ENCODE measurements at places on chromosomes 5 and 9.

- no peak for DNase-seq
These were observed 4.6 kb downstream of the ADAMTSL2 start for GRCh38 chr9:133538851-133539833.

- no peak for DNase-seq
These were observed 482.8 kb upstream of the KLF4 start for GRCh38 chr9:107972346-107972745.

GRCh38 chr9:33331377-33331891 is 41.1 kb downstream of the NFX1 start:
- no peak for DNase-seq

GRCh38 chr5:75524071-75524470 is 12.4 kb downstream of the POLK start:
- DNase-seq: no peak

DNA sequence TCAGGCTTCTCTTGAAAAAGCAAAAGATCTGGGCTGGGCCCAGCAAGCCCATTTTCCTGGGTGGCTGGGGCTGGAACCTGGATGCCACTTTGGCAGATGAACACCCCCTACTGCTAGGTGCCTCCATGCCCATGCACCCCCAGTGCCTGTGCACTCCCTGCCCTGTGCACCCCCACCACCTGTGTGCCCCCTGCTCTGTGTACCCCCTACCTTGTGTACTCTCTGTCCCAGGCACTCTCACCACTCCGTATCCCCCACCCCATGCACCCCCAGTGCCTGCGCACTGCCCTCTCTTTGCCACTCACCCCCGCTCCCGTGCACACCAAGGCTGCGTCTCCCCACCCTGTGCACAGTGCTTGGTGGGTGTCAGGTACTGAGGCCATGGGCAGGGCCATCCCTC is 14.2 kb downstream of the UNC5A start:
- DNase-seq: no peak

GRCh38 chr5:53041071-53041692 is 52.0 kb downstream of the ITGA2 start:
- DNase-seq: no peak

GRCh38 chr5:115626445-115626823 is 598 bp upstream of the TMED7 start:
- DNase-seq: no peak

DNA sequence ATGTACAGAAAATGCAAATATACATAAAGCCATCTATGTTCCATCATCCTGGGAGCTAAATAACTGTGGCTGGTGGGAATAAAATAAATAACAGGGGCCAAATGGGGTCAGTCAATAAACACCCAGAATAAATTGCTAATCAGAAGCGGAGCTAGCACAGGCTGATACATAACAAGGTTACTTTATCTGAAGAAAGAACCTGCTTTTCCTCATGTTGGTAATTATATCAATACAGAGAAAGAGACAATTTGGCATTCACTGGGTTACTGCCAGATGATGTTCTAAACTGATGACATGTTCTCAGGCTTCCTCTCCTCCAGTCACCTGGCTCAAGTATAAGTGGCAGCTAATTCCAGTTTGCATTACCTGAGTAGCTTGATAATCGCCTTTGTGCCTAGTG is 144.9 kb upstream of the CD180 start:
- DNase-seq: no peak

GRCh38 chr5:59178071-59178470 is 595.2 kb downstream of the RAB3C start:
- no peak for DNase-seq

DNA sequence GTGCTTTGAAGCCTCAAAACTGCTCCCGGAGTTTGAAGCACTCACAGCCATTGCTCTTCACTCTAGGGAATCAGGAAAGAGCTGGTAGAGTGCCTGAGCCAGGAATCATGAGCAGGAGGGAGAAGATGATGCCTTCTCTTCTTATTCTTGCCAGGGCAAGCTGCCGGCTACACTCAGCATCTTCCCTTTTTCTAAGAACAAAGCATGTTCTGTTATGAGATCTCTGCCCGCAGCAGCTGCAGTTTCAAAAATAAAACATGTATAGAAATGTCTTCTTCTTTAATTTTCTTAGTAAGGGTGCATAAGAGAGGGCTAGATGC is 57.9 kb upstream of the RICTOR start:
- no peak for DNase-seq

- DNase-seq: no peak
These were observed 99.4 kb downstream of the MTREX start for GRCh38 chr5:55407059-55407684.

- DNase-seq: no peak
These were observed 89.4 kb downstream of the RGS7BP start for GRCh38 chr5:64595031-64595855.

DNA sequence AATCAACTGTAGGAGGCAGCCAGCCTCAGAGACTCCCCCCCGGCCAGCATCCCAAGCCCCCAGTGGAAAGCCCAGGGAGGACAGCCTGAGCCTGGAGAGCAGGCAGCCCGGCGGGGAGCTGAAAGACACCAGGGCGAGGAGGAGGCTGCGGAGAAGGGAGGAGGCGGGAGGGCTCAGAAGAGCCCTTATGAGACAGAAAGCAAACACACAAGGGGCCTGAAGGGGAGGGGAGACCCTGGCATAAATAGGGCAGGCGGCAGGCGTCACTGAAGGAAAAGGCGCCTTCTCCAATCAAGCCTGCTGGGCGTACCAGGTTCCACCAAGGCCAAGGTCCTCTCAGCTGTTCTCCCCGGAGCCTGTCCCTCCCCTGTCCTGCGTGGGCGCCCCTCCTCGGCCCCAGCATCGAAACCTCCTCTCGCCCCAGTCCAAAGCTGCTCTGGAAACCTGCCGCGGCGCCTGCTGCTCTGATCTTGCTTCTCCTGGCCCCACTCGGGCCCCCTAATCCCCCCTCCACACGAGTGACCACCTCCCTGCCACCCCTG is 1.3 kb downstream of the SLC9A3 start:
- DNase-seq: no peak

GRCh38 chr5:38110130-38110529 is 148.2 kb upstream of the EGFLAM start:
- DNase-seq: no peak

- no peak for DNase-seq
These were observed 52.2 kb downstream of the PCDH1 start for GRCh38 chr5:141825791-141826560.

DNA sequence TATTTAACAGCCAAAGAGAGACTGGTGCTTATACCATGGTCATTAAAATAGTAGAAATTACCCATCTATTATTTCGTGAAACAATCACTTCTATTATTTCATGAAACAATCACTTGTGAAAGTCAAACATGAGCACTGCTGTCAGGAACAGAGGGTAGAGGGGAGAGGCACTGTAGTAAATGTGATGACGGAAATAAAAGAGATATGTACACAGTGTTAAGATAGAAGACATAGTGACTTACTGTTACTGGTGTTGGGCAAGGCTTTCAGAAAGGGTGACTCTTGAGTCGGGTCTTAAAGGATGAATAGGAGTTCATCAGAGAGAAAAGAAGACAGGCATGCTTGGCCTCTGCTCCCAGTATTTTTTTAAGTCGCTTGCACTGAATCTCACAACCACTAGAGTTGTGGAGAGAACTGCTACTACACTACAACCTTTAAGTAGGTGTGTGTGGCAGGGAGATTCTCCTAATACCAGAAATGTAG is 162.6 kb upstream of the GNA14 start:
- no peak for DNase-seq

DNA sequence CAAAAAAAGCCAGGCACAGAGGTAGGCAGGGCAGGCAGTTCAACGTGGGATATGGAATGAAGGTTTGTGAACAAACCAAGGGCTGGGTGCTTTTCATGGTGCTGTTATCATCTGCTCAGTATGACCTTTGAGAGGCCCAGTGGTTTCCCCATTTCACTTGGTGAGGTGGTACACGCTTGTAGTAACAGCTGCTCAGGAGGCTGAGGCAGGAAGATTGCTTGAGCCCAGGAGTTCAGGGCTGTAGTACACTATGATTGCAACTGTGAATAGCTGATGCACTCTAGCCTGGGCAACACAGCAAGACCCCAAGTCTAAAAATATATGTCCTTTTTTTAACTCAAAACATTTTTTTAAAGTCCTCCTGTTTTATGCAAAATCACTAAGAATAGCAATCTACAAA is 174.8 kb downstream of the ENC1 start:
- no peak for DNase-seq

- peak; percentile 39 for DNase-seq
These were observed 44.0 kb upstream of the NCS1 start for GRCh38 chr9:130128251-130128650.

DNA sequence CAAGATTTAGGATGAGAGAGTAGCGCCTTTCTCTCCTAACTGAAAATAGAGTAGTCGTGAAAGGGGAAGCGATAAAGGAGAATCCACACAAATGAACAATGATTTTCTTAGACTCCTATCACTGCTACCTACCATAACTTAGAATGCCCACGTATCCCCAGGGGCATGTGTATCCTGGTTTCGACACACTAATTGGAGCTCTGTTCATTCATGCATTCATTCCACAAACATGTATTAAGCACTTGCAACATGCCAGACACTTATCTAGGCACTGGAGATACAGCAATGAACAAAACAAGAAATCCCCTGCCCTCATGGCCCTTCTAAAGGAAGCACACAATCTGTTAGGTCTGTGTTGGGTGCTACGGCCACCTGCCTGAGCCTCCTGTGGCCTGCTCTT is 40.0 kb downstream of the ARL15 start:
- DNase-seq: no peak

- DNase-seq: no peak
These were observed 90.7 kb upstream of the MOCS2 start for GRCh38 chr5:53200306-53200705.

- no peak for DNase-seq
These were observed 4.1 kb downstream of the PCSK5 start for GRCh38 chr9:75894566-75894965.

DNA sequence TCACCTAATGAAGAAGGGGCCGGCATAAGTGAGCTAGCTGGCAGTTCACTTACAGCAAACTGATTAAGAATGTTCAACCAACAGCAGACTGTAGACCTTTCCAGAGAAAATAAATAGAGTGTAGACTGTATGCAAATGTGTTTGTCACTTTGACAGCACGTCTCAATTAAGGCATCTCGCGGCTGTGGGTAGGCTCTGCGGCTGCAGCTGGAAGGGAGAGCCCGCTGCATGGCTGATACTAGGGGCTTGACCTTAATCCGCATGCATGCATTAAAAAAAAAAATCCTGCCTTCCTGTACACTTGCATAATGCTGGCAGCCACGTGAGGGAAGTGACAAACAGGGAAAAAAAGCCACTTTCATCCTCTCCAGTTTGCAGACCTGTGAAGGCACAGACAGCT is 82.3 kb downstream of the CRB2 start:
- DNase-seq: no peak

DNA sequence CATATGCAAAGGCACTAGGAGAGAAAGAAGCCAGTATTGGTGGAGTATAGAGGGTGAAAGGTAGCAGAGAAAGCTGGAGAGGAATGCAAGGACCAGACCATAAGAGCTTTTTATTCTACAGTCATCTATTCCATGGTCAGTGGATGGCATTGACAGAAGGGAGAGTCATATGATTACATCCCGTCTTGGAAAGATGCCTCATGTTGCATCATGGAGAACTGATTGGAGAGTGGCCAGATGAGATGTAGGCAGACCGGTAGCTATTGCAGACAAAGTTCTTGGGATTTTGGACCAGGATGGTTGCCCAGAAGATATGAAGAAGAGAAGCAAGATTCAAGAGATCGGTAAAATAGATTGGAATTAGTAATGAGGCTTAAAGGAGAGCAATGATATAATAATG is 260.7 kb downstream of the CHSY3 start:
- no peak for DNase-seq

DNA sequence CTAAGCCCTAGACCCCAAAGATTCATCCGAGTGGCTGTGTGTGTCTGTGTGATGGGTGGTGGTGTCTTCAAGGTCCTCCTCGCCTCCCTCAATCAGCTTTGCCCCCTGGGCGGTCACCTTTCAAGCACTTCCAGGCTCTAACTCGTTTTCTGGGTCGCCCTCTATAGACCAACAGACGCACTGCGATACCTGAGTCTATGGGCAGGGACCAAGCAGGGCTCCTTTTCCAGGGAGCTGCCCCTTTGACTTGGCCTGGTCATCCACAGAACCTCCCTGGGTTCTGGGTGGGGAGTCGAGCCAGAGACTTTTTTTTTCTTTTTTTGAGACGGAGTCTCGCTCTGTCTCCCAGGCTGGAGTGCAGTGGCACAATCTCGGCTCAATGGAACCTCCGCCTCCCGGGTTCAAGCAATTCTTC is 1.1 kb downstream of the SLC27A4 start:
- DNase-seq: peak; percentile 33

DNA sequence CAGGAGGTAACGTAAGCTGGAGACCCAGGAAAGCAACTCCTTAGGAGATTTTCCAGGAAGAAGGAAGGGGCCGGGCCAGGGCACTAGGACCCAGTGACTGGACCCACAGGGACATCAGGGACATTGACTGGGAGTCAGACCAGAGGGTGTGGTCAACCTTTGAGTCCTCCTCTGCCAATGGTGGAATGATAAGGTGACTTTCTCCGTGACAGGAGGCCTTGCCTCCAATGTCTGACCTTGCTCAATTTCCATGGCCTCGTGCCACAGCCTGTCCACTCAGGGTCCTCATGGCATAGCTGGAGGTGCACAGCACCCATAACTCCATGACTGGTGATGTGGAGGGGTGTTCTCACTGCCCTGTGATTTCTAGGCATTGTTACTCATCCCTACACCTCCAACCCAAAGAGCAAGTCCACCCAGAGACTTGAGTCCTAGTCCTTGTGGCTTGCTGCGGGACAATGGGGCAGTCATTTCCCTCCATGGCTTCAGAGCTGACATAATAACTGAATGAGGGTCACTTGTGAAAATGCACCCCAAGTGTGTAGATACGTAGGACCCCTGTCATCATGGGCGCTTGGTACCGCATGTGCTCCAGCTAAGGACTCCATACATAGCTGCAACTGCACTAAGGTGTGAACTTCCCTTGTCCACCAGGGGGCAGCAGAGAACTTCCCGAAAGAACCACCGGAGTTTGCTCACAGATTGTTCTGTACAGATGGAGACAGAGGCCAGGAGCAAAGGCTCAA is 4.1 kb upstream of the AMBP start:
- DNase-seq: peak; percentile 53

DNA sequence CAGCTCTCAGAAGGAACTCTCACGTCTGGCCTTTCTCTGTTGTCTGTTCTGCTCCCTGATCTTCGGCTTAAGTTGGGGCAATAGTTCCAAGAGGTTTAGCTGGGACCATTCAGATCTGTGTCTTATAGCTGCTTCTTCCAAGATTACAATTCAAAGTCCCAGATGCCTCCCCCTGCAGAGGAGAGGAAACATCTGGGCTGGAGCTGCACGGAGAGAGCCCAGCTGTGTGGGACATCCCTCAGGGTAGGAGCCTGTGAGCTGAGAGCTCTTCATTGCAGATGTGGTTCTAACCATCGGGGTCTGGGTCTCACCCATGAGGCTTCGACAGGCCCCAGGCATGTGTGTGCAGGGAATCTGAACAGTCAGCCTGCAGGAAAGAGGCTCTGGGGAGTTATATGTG is 9.0 kb upstream of the PHF19 start:
- DNase-seq: no peak

Data from stimulated activated CD8-positive, alpha-beta memory T cell treated with anti-CD3 and anti-CD28 coated beads, Interleukin-7, amount 100 ng/mL, for 48 hours (primary cell).